ENCODE measurements at places on chromosomes 7 and 10.
A peak's percentile ranks its signal among the peaks of the same experiment; 100 is the strongest.

DNA sequence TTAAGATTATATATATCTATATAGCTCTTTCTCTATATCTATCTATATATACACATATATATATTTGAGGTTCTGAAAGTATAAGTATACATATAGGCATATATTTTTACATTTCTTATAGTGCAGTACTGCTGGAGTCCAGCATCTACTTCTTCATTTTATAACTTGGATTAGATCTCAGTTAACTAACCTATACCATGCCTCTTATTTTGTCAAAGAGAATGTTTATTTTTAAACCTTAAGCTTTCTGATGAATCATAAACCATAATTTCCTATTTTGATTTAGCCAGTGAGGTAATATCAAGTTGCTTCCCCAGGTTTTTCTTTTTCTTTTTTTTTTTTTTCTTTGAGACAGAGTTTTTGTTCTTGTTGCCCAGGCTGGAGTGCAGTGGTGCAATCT lies 8.1 kb downstream of the ZNF32 start:
- DNase-seq, result no peak

GRCh38 chr10:129210876-129211275 lies 256.2 kb upstream of the MGMT start:
- DNase-seq, result no peak

GRCh38 chr7:26100406-26101339 lies 51.3 kb upstream of the NFE2L3 start:
- DNase-seq, result no peak

DNA sequence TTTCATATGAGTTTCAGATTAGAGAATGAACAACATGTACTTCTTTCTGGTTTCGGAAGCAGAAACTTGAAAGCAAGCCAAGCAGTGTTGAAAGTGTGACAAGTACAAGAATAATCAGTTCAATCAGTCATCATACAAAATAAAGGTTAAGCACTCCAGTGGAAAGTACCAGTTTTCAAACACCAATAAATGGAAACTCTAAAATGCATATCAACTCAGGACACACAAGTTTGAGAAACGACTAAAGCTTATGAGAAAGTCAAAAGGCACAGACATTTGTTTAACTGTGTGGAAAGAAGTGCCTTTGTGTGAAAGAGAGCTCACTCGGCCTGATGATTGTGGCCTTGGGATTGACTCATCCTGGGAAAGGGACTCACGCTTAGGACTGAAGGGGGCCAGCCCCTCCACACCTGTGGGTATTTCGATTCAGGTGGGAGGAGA lies 60.6 kb upstream of the AKR1C1 start:
- no peak for DNase-seq

DNA sequence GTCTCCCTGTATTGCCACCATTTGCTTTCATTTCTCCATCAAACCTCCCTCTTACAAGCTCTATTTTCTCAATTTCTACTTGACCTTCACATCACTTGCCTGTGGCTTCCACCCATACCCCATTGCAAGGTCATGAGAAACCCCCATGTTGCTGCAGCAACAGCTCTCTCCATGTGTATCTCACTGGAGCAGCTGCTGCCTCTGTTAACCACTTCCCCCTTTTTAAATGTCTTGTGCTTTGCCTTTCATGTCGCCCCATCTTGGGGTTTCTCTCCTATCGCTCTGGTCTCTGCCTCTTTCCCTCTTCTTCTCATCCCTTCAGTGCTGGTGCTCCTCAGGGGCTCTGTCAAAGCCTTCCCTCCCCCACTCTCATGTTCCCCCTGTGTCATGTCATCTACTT lies 148.8 kb downstream of the CHN2 start:
- no peak for DNase-seq

DNA sequence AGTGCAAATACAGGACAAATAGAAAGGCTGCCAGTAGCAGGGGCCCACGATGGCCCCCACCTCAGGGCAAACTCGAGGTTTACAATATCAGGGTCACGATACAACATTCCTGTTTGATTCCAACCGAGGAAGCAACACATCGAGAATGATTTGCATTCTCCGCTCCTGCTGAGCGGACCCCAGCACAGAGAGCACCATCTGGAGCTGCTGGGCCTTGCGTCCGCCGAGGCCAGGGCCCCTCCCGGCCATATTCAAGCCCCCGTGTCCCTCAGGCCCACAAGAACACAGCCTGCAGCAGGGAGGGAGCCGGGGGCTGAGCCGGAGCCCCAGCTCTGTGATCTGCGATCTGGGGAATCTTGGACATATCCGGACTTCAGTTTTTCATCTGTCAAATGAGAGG lies 84.3 kb downstream of the PRKAG2 start:
- DNase-seq, result no peak

GRCh38 chr7:129098409-129099084 lies 43.6 kb upstream of the TNPO3 start:
- DNase-seq, result no peak

DNA sequence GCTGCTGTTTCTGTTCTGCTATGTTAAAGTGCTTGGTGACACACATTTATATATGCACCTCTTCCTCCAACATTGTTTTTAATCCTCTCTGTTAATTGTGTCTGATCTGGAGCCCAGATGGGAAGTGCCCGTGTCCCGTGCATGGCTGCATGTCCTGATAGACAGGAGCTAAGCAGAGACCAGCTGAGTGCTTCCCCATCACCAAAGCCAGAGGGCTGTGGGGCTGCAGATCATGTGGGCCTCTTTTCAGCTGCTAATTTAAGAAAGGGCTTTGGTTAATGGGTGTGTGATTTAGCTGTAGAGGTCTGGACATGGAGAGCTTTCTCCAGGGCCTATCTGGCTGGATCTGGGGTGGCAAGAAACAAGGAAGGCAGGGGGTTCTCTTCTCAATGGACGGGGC lies 96.5 kb upstream of the NPS start:
- DNase-seq, result no peak

DNA sequence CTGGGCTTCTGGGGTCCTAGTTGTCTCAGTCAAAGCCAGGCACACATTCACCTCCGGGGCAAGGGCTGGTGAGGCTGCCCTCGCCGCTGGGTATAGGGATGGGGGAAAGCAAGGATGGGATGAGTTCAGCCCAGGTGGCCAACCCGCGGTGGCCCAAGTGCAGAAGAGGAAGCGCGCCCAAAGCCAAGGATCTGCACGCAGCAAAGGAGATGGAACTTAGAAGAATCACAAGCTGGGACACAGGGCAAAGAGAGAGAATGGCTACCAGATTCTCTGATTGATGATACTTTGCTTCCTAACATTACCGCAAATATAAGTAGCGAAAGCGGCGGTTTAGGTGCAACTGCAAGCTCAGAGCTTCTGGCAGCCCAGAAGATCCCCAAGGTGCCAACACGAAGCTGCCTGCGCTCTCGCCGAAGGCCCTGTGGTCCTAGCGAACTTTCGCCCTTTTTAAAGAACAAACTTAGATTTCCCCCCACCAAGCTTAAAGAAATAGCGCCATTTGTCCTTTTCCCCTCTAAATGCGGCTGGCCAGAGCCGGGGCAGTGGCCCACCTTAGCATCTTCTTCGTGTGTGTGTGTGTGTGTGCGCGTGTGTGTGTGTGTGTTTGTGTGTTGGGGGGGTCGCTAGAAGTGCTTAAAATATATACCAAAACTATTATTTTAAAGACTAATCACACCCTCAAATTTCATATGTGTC lies 927 bp upstream of the MKX start:
- no peak for DNase-seq

DNA sequence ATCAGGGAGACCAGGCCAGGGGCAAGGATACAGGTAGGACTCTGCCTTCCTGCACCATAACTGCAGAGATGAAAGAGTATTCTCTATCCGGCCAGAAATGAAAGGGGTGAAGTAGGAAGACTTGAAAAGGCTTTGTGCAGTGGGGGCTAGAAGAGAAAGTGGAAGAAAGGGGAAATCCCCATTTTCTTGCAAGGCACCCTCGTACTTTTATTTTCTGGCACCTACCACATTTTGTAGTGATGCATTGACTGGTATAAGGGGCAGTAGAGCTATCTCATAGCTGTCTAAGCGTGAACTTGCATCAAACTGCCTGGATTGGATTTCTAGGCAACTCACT lies 752 bp upstream of the CAMK2G start:
- DNase-seq, result no peak

DNA sequence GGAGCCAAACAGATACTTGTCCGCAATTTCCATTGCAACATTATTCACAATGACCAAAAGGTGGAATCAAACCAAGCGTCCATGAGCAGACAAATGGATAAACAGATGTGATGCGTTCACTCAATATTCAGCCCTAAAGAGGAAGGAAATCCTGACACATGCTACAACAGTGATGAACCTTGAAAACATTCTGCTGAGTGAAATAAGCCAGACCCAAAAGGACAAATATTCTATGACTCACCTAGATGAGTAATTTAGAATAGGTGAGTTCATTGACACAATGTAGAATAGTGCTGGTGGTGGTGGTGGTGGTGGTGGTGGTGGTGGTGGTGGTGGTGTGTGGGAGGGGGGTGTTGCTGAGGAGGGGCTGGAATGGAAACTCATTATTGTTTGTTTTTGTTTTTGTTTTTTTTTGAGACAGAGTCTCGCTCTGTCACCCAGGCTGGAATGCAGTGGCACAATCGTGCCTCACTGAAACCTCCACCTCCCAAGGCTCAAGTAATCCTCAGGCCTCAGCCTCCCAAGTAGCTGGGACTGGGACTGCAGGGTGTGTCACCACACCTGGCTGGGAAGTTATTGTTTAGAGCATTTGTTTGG lies 28.6 kb downstream of the SMKR1 start:
- DNase-seq, result no peak

- no peak for DNase-seq
Observed at GRCh38 chr10:117350909-117351308, 24.3 kb downstream of the PDZD8 start.

DNA sequence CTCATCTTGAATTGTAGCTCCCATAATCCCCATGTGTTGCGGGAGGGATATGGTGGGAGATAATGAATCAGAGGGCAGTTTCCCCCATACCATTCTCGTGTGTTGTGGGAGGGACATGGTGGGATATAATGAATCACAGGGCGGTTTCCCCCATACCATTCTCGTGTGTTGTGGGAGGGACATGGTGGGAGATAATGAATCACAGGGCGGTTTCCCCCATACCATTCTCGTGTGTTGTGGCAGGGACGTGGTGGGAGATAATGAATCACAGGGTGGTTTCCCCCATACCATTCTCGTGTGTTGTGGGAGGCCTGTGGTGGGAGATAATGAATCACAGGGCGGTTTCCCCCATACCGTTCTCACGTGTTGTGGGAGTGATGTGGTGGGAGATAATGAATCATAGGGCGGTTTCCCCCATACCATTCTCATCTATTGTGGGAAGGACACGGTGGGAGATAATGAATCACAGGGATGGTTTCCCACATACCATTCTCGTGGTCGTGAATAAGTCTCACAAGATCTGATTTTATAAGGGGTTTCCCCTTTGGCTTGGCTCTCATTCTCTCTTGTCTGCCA lies 271.0 kb downstream of the MAD1L1 start:
- peak; percentile 28 for DNase-seq

DNA sequence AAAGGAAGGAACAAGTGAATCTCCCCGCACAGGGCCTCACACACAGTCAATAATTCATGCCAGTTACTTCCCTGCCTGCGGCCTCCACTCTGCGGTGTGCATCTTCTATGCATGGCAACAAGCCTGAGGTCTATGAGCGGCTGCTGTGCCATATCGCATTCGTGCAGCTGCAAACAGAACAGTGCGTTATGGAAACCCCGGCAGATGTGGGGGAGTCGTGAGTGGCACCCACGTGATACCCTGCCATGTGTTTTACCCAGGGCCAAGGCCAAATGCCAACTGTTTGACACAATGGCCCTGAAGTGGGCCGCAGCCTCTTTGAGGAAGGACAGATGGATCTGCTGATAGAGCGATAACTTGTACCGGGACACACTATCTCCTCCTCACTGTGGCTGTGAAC lies 13.4 kb downstream of the TNS3 start:
- DNase-seq, result no peak

- DNase-seq, result no peak
Observed at GRCh38 chr7:2120841-2121830, 111.6 kb downstream of the MAD1L1 start.

DNA sequence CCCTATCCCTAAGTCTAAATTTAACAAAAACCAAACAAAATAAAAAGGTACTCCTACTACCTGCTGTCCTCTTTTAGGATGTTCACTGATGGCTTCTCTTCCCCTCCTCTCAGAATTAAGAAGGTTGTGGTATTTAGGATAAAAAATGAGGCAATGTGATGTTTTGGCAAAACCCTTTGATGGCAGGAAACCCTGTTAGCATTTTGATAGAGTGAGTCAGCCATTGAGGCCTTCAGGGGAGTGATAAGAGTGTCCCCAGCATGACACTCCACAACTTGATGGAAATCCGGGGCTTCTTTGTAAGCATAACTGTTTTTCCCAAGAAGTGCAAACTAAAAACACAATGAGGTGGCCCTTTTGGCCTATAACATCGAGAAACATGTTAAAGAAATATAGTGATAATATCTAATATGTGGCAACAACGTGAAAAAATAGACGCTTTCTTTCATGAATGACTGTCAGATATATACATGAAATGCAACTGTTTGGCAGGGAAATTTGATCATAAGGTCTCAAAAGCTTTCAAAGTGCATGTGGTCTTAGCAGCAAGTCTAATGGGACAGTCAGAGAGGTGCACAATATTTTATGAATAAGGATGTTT lies 55.0 kb downstream of the PRTFDC1 start:
- DNase-seq, result no peak

GRCh38 chr7:128833148-128833945 lies 3.1 kb downstream of the FLNC start:
- no peak for DNase-seq

DNA sequence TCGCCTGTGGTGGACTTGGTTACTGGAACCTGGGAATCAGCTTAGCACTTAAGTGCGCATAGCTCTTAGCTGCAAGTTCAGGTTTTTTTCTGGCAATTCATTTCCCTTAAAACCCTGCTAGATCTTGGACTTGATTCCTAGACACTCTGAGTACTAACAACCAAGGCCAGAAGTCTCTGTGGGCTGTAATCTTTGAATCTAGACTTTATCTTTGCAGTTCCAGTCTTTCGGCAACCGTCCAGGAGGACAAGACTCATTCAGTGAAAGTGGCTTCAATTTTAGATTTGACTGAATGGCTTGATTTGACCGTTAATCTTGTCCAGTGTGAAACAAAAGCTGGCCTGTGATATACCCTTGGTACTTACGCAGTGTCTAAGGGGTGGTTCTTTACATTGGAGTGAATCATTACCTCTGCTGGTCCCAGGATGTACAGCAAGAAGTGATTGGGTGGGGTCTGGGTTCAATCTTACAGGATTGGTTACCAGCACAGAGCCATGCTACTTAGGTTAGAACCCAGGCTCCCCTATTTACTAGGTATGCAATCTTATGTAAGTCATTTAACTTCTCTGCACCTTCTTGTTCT lies 16.4 kb downstream of the PTTG1IP2 start:
- no peak for DNase-seq

Data from activated CD4-positive, CD25-positive, alpha-beta regulatory T cell treated with anti-CD3 and anti-CD28 coated beads, Interleukin-2, amount 50 U/mL, for 16 hours (primary cell).